GM23248 (cell line): ENCODE measurements at places on chromosomes 1 and 21.

- DNase-seq = no peak
Observed at GRCh38 chr1:32330558-32331151, 5.4 kb downstream of the MARCKSL1 start.

DNA sequence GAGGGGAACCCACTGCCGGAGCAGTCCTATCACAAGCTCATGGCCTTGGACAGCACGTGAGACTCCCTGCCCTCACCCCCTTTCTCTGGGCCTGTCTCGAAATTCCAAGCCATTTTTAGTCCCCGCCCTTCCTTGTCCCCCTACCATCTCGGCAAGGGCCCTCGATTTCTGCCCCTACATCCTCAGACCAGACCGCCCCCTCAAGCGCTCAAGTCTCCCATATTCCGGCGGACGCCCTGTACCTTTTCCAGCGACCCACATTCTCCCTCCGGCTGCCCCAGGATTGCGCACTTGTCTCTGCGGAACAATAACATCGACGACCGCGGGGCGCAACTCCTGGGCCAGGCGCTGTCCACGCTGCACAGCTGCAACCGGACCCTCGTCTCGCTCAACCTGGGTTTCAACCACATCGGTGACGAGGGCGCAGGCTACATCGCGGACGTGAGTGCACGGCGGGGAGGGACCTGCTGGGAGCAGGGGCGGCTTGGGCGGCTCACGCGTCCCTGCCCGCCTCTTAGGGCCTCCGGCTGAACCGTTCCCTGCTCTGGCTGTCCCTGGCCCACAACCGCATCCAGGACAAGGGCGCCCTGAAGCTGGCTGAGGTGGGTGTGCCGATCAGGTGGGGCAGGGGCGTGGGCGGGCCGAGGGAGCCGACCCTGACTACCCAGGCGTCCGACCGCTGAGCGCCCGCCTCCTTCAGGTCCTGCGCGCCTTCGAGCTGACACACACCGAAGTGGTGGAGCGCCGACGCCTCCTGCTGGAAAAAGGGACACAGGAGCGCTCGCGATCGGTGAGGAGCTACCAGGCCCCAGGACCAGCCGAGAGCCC lies 7.0 kb downstream of the LRRC71 start:
- peak; percentile 93 for DNase-seq

- peak; percentile 29 for DNase-seq
Observed at GRCh38 chr1:106268070-106268469, 788.4 kb upstream of the PRMT6 start.

GRCh38 chr1:21451212-21451611 lies 11.3 kb downstream of the NBPF3 start:
- peak; percentile 78 for DNase-seq

GRCh38 chr1:235919127-235919832 lies 52.6 kb upstream of the LYST start:
- no peak for DNase-seq

DNA sequence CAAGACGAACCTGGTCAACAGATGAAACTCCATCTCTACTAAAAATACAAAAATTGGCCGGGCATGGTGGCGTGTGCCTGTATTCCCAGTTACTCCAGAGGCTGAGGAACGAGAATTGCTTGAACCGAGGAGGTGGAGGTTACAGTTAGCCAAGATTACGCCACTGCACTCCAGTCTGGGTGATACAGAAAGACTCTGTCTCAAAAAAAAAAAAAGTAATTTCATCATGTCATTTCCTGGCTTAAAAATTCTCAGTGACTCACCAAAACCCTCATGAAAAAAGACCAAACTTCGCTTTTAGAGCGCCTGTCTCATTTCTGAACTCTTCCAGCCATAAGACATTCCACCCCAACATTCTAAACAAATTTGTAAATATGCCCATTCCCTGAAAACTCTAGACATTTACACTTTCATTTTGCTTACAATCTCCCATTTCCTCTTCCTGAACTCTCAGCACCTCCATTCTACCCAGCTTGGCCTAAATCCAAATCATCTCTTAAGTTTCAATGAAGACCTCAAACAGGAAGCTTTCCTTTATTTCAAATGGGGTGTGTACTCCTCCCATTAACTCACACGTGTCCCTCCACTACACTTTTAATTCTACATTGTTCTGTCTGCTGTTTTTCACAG lies 50.5 kb upstream of the PRRC2C start:
- peak; percentile 90 for DNase-seq

GRCh38 chr21:33644383-33645074 lies 2.2 kb downstream of the ITSN1 start:
- peak; percentile 89 for DNase-seq

- peak; percentile 61 for DNase-seq
Observed at GRCh38 chr21:27681038-27681437, 714.1 kb upstream of the ADAMTS5 start.

DNA sequence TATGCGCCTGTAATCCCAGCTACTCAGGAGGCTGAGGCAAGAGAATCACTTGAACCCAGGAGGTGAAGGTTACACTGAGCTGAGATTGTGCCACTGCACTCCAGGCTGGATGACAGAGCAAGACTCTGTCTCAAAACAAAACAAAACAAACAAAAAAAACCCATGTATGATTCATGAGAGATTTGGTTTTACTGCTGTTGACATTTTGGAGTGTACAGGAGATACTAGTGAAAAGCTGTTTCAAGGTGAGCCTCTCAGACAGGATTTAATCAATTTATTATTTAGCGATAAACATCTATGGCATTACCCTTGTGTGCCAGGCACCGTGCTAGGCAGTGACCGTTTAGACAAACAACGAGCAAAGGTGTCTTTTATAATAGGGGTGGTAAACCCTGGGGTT lies 16.5 kb downstream of the LHX4 start:
- DNase-seq = no peak
